Anterior cingulate cortex (tissue), 58 donors: ENCODE measurements at places on chromosomes 3 and 15.

GRCh38 chr15:99574502-99574901 lies 8.7 kb downstream of the MEF2A start:
- no peak for DNase-seq

DNA sequence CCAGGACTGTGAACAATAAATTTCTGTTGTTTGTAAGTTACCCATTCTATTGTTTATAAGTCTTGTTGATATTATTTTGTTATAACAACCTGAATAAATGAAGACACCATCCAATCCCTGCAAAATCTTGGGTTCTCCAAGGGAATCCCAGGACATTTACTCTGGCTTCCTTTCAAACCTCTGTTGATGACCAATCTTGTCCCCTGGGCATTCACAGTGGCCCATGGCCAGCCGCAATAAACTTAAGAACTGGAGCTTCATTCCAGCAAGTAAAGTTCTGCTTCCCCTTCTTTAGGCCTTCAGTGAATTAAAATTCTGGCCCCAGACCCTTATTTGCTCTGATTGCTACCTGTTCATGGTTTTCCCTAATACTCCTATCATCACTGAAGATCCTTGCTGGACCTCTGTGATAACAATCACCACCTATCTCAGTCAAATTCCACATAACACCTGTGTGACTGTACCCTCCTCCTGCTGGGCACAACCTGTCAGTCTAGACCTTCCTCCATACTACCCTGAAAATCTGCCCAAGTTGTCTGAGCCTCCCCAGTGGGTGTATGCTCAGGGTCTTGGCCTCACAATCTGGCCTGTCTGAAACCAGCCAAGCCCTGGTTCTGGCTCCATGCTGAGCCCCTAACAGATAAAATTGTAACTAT lies 153.1 kb downstream of the SEMA6D start:
- DNase-seq: no peak

- DNase-seq: no peak
Observed at GRCh38 chr3:73259856-73260255, 198.4 kb downstream of the EBLN2 start.

DNA sequence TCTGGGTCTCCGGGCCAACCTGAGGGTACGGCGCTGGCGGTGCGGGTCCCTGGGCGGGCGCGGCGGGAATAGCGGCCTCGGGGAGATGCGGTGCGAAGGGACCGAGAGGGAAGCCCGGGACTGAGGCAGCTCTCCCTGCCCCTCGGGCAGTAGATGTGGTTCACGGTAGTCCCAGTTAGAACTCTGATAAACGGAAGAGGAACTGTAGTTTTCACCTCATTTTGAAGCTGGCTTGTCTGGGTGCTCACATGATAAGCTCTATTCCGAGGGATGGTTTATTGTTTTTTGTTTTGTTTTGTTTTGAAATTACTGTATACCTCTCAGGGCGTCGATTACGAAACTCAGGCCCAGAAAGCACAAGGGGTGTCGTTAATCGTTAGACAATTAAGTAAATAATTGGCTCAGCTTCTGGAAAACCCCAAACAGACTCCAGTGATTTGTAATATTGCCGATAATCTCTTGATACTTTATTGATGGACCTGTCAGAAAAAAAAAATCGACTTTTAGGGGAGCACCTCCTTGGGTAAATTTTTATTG lies 413 bp downstream of the NUSAP1 start:
- no peak for DNase-seq

GRCh38 chr3:32077260-32078084 lies 28.9 kb upstream of the GPD1L start:
- DNase-seq: no peak

GRCh38 chr15:32869776-32870175 lies 152.0 kb downstream of the GREM1 start:
- no peak for DNase-seq

- peak; percentile 15 for DNase-seq
Observed at GRCh38 chr3:64143409-64144130, 81.7 kb downstream of the PRICKLE2 start.
